ENCODE measurements at places on chromosomes 13 and 19.

DNA sequence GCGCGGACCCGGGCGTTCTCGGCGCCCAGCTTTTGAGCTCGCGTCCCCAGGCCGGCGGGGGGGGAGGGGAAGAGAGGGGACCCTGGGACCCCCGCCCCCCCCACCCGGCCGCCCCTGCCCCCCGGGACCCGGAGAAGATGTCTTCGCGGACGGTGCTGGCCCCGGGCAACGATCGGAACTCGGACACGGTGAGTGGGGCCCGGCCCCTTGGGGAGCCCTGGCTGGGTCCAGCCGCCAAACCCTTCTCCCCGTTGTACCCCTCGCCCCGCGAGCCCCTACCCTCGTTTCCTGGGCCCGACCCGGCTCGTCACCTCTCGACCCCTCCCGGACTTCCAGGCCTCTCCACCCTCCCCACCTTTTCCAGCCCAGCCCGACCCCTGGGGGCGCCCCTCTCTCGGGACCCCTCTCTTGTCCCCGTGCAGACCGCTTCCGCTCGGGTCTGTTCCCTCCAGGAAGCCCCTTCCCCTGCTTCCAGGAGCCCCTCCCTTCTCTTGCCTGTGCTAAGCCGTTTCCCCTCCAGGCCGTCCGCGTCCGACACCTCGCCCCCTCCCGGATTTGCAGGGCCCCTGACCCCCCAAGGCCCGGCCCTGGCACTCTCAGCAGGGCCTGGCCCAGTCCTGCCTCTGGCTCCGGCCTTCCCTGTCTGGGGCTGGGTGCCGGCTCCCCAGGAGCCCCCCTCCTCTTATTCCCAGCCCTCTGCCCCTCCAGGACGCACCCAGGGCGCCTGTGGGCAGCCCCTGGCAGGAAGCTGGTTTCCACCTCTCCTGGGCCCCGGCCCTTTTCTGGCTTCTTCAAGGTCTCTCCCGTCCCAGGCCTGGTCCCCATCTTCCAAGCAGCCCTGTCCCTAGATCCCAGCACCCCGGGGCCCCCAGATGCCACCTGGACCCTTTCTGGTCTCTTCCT lies 632 bp downstream of the MARK4 start:
- DNase-seq = no peak

- no peak for DNase-seq
Measured at GRCh38 chr19:55440411-55441105, 2.5 kb downstream of the SHISA7 start.

GRCh38 chr13:93628136-93628797 lies 401.7 kb downstream of the GPC6 start:
- DNase-seq = no peak

GRCh38 chr13:82571653-82572052 lies 1310.6 kb downstream of the SLITRK1 start:
- no peak for DNase-seq

DNA sequence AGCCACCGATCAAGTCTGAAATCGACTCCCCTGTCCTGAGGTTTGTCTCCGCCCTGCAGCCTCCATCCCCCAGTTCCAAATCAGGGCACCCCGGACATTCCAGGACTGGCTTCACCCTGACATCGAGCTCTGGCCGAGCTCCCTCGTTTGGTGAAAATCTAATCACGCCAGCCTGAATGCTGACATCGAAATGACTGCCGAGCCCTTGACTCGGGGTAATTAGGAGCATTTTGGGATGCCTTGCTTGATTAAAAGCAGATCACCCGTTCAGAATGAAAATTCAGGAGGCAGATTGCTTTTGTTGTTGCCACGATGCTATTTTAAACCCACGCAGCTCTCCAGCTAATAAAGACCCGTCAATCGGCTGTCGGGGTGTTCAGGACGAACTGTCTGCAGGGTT lies 34.3 kb downstream of the ZNRF4 start:
- no peak for DNase-seq

GRCh38 chr13:87919956-87920355 lies 248.8 kb downstream of the SLITRK5 start:
- no peak for DNase-seq

DNA sequence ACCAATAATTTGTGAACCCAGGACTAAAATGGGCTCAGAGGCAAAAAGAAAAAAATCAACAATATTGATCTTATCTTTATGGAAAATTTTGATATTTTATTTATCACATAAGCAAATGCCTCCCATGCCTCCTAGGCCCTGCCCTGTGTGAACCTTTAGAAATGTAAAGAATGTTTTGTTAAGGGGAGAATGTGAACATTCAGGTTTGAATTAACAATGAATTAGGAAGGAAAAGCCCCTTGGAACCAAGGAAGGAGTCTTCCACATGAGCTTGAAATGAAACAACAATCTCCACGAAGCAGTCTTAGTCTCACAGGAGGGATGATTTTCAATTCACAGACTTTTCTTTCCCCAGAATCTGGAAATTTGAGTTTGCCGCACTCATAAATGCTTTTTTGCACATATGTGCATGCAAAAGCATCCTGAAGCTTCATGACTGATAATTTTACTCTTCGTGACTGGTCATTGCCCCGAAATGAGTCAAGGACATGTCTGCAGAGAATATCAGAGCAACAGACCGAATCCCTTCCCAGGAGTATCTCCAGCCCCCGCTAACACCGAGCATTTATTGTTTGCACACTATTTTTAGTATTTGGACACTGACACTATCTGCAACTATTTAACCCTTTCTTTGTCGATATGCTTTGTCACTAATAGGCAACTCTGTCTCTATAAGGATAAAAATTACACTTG lies 135.2 kb downstream of the DCT start:
- DNase-seq = no peak
